ENCODE measurements at places on chromosomes 7 and 10.

DNA sequence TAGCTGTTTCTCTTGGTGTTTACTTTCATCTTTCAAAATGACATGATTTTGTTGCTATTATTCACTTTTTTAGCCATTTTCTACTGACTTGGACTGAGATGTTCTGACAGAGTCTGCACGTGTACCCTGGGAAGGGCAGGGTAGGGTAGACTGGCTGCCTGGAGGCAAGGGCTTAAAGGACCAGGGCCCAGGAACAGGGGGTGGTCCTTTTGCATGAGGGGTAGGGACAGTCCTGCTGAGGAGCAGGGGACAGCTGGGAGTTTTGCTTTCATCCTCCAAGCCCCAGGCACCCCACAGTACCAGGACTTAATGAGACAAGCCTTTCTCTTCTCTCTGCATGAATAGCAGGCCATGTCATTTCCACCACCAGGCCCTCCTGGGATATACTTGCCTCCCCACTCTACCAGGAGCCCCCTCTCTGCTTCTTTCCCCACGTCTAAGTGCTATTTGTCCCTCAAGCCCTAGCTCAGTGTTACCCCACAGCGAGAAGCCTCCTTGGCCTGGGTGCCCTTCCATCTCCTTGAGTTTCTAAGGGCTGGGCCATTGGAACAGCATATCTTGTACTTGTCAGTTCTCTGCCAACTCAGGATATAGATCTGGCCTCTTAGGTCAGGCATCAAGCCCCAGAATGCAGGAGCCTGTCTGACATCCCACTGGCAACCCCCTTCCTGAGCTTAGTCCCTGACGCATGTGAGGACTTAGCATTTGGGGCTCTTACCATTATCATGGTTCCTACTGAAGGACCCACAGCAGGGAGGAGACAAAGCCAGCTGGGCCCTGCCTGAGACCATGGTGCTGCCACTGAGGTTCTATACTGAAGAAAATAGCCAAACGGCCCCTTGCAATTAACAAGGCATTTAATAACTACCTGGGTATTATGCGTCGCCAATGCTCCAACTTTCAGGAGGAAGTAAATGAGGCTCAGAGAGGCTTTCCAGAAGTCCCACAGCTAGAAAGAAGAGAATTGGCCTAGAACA is 78.4 kb upstream of the UNC5B start:
- no peak for DNase-seq

- no peak for DNase-seq
Measured at GRCh38 chr10:100759331-100759730, 13.9 kb downstream of the PAX2 start.

- no peak for DNase-seq
Measured at GRCh38 chr7:151642746-151643145, 123.1 kb upstream of the RHEB start.

DNA sequence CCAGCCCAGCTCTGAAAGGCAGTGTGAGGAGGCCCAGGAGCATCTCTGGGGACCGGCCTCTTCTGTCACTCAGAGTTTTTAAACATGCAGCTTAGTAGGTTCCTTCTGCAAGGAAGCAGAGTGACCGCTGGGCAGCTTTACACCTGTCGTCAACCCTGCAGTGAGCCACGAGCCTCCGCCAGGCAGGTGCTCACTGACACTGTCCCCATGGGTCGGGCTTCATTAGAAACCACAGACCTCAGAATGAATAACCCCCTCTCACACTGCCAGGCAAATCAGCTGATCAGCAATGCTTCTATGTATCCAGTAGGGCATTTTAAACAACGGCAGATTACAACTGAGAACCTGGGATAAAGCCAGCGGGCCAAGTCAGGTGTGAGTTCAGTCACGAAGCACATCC is 106.1 kb downstream of the MAD1L1 start:
- DNase-seq, result no peak

DNA sequence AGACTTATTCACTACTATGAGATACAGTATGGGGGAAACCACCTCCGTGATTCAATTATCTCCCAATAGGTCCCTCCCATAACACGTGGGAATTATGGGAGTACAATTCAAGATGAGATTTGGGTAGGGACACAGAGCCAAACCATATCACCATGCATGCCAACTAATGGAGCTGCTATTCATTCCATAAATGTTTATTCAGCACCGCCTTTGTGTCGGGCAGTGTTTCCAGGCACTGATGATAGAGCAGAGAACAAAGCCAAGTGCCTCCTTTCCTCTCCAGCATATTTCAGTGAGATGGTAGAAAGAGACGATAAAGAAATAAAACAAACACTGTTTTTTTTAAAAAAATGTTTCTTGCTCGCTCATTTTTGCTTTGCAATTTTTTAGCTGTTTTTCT is 295.9 kb upstream of the FOXK1 start:
- no peak for DNase-seq
